NCI-H2081 (cell line): ENCODE measurements at places on chromosomes 2 and 18.
A peak's percentile ranks its signal among the peaks of the same experiment; 100 is the strongest.

DNA sequence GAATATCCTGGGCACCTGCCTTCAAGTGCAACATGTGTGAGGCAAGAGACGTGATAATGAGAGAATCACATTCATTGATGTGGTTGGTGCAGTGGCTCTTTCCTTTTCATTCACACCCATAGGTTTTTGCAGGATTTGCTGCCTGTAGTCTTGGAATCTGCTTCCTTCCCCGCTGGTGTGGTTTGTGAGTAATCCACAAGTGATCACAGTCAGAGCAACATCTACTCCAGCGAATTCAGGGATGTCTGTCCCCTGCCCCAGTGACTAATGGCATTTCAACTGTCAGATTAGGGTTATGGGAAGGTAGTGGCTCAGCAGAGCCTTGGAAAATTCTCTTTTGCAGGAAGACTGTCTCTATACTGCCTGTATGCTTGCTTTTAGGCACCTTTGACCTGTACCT, 225.5 kb upstream of the RBMS1 start:
- no peak for DNase-seq

DNA sequence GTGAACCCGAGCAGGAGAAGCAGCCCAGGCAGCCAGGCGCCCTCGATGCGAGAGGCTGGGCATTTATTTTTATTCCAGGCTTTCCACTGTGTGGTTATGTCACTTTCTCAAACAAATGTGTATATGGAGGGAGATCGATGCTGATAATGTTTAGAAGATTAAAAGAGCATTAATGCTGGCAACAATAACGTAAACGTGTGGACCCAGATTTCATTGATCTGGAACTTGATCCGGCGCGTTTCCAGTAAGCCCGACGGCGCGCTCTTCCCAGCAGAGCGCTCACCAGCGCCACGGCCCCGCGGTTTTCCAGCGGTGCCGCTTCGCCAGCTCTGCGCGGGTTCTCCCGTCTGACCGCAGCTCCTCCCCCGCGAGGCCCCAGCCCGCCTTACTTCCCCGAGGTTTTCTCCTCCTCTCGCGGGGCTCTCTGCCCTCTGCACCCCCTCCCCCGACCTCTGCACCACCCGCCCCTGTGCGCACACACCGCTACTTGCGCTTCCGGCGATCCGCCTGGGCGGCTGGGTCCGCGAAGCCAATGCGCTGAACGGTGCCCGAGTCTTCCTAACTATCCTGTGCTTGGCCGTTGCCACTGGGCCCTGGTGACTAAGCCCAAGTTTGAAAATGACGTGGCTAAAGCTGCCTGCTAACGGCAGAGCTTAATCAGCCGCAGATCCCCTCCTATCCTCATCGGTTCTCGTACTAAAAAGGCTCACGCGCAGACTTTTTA, 6.1 kb downstream of the ONECUT2 start:
- no peak for DNase-seq

DNA sequence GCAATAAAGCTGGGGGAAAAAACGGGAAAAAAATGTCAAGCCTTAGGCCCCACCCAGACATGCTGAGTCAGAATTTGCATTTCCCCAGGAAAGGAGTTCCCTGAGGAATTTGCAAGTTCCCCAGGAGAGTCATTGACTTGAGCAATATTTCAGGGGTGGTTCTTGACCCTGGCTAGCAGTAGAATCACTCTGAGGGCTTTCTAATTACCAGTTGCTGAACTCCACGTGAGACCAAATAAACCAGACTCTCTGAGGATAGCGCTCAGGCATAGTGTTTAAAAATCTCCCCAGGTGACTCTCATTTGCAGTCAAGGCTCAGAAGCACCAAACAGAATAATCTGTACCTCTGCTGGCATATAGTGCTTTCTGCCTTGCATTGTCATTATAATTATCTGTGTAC, 48.7 kb downstream of the C1QL2 start:
- peak; percentile 20 for DNase-seq

GRCh38 chr18:58143386-58143785, 99.4 kb downstream of the NEDD4L start:
- no peak for DNase-seq

DNA sequence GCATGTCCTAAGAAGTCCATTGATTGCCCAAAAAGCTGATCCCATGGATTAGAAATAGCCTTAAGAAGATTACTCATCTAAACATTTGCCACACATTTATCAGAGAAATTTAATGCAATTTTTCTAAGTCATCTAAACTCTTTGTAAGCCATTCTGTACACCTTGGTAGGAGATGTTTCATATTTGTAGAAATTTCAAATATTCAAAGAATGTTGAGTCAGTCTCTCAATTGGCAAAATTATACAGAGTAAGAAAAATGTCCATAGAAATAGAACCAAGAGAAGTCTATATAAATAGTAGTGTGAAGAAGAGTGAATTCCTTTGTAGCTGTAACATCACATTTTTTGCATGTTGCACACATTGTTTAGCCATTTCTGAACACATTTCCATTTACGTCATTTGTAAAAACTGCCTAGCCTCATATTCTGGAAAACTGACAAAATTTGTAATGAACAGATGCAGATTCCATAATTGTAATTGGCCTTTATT, 128.6 kb downstream of the MSTN start:
- no peak for DNase-seq

DNA sequence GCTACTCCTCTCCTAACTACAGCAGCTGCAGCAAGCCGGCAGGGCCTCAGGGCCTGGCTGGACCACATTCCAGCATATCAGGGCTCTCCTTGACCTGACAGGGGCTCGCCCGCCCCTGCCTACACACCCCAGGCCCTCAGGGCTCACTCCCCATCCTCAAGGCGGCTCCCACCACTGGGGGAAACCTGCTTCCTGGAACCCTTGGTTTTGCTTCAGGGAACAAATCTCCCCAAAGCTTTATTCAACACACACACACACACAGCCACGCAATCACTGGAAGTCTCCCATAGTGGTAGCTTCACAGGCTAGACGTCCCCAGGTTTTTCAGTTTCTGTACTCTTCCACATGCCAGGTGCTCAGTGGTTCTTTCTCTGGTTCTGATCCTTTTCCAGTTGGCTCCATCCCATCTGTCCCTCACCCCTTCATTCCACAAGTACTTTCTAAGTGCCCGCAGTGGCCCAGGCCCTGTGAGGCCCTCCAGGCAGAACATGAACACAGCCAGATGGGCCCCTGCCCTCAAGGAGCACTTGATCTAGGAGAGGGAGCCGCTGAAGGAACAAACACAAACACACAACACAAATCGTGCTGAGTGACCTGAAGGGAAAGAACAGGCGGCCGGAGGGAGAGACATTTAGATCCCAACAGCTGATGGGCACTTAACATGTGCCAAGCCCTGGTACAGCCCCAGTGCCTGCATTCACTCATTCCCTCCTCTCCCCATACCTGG, 51.1 kb downstream of the TNS1 start:
- no peak for DNase-seq

DNA sequence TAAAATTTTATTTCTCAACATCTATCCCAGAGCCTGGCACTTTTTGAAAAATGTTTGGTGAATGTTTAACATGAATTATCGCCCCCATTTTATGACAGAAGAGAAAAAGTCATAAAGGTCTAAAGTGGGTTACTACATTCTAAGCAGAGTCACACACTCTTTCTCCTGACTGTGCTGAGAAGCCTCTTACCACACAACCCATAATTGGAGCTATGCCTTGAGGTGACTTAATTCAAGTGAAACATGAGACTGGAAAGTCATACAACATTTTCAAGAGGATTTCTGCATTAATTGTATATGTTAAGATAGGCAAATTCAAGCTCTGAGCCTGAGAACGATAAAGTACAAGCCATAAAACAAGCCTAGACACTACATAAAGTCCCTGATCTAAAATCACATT, 3.1 kb upstream of the DSEL start:
- no peak for DNase-seq

GRCh38 chr2:178016612-178017011, 56.0 kb downstream of the PDE11A start:
- DNase-seq, result no peak

DNA sequence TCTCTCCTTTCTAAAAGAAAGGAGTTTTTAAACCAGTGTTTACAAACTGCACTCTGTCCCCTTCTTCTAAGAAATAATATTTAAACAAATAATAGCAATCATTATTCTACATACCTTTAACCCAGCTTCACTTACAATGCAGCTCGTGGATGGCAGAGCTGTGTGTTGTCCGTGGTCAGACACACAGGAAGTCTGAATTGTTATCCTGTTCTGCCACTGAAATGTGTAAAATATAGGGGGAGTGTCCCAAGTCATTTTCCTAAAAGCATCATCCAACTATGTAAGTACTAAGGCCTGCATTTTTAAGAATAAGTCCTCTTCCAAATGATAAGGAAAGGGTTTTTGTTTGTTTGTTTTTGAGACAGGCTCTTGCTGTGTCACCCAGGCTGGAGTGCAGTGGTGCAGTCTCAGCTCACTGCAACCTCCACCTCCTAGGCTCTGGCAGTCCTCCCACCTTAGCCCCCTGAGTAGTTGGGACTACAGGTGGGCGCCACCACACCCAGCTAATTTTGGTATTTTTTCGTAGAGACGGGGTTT, 2.7 kb upstream of the PPP4R1 start:
- DNase-seq, result no peak

DNA sequence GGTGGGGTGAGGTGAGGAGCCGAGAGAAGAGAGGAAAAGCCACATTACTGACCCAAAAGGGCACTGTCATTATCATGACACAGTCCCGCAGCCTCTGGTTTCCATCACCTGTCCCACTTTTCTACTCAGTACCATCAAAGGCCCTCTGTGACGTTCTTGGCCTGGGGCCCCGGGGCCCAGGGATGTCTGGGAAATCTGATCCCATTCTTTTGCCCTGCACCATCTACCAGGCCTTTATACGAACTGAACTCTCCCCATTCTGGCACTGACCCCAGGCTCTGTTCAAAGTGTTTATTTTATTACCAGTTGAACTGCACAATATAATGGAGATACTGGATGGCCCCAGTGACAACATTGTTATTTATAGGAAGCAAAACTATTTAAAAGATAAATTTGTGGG, 89.1 kb downstream of the COL6A3 start:
- no peak for DNase-seq

DNA sequence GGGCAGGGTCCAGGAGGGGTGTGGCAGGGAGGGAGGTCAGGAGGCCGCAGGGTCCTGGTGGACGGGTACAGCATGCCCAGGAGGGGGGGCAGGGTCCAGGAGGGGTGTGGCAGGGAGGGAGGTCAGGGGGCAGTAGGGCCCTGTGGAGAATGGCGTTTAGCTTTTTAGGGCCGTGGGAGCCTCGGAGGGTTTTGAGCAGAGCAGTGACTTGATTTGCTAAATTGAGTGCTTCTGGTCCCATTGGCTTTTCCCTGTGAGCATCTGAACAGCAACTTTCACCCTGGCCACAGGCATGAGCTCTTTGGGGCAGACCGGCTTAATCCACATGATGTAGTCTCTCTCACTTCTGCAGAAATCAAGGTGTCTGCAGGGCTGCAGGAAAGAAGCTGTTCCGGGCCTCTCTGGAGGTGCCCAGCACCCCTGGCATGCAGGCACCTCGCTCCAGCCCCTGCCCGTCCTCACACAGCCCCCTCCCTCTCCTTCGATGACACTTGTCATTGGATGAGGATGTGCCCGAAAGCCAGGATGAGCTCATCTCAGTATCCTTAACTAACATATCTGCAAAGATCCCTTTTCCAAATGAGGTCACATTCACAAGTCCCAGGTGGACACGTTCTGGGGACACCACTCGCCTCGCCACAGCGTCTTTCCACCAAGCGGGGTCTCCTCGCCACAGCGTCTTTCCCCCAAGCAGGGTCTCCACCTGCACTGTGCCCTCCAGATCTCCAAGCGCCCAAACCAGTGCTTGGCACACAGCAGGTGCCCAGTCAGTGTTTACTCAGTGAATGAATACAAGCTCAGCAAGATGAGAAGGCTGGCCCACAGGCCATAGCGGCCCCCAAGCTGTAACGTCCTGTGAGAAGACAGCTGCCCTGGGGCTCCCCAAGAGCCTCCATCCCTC, 94.0 kb downstream of the NDUFA10 start:
- DNase-seq, result no peak

DNA sequence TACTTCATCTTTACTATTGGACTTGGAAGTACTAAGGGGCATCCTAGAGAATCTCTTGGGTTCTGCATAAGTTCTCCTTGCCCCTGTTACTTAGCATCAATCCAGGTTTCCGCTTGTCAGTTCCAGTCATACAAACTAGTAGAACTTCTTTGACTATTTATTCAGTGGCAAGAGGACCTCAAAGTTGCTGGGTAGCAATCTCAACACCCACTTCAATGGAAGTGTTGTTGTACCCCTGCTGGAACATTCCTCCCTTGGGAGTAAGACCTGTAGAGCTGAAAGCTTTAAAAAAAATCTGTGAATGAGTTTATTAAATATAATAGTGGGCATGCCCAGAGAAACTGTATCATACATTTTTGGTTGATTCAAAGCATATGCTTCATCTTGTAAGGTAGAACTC, 27.0 kb downstream of the BIRC6 start:
- no peak for DNase-seq

DNA sequence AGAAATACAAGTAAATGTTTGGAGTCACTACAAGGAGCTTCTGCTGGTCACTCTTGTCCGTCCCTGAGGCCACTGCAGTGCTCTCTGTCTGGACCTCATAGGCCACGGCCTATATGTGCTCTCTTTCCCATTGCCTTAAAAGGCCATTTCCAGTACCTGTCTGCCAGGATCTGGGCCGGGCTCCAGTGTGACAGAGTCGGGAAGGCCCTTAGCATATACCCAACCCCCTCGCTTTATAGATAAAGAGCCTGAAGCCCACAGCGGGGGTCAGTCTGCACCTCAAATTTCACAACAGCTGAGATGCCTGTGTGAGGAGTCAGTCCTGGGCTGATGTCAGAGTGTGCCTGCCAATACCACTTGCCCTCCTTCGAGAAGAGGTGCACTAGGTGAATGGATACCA, 39.9 kb downstream of the ADD2 start:
- no peak for DNase-seq

- DNase-seq, result no peak
Measured at GRCh38 chr2:28135324-28135723, 244.8 kb downstream of the BABAM2 start.

- DNase-seq, result no peak
Measured at GRCh38 chr2:109258376-109258775, 129.4 kb downstream of the SH3RF3 start.

- no peak for DNase-seq
Measured at GRCh38 chr2:211748339-211748738, 790.3 kb downstream of the ERBB4 start.

DNA sequence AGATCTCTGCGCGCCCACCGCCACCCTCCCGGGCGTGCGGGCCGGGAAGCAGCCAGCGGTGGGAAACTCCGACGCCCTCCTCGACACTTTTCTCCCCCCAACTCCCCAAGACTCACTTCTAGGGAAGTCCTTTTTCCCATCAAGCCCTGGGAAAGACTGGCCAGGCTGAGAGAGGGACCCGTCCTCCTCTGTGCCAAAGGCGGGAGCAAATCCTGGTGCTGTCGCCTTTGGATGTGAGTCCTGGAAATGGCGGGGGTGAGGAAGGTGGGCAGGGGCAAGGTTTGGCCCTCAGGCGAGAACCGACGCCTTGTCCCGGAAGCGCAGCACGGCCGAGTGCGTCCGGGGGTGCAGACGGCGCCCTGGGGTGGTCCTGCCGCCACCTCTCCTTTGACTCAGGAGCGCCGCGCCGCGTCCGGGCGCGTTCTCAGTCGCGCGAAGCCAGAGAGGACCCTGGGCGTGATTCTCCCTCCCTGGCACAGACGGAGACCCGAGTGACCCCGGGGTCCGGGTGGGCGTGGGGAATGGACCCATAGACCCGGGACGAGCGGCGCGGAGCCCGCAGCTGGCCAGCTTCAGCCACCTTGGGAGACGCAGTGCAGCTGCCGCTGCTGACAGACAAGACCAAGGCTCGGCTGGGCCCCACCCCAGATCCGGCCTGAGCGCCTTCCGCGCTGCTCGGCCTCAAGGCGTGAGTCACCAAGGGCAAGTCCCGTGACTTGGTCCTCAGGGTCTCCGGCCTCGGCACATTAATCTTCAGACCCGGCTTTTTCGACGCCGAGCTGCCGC, 3.5 kb upstream of the LBX2 start:
- DNase-seq, result peak; percentile 65
